ENCODE measurements at places on chromosomes 2 and 18. TPM values are rescaled to one million over a fixed set of nuclear protein-coding genes. Genes with fewer than 3 reads are reported as not detected.
A peak's percentile ranks its signal among the peaks of the same experiment; 100 is the strongest.

Gene CENPA
- total RNA-seq: 7.4 TPM

Gene NR4A2
- not detected for total RNA-seq

Gene CAPN14
- total RNA-seq: under 0.01 TPM

Gene TBR1
- under 0.01 TPM for total RNA-seq

Gene SH2D6
- total RNA-seq: not detected

Gene ARHGEF33
- total RNA-seq: 0.43 TPM

DNA sequence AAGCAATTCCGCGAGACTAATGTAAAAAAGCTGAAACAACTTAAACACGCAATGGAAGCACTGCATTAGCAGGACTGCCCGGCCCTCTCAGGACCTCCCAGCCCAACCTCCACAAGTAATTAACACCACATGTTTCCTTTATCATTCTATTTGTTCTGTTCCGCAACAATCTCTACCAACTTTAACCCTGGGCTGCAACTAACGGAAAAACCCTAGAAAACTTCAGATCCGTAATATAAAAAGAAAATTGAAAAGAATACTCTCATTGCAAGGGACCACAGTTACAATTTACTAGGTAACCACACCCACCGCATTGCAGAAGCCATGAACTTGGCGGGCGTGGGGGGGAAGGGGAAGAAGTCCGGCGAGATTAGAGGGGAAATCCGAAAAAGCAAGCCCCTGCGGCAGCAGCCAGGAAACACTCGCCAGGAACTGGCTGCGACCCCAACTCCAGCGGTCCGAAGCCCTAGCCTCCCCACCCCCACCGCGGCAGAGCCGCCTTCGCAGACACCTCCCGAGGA, 1.2 kb downstream of the EPB41L3 start:
- DNase-seq: no peak

GRCh38 chr2:228602288-228602687, 420.8 kb upstream of the SPHKAP start:
- peak; percentile 77 for DNase-seq

DNA sequence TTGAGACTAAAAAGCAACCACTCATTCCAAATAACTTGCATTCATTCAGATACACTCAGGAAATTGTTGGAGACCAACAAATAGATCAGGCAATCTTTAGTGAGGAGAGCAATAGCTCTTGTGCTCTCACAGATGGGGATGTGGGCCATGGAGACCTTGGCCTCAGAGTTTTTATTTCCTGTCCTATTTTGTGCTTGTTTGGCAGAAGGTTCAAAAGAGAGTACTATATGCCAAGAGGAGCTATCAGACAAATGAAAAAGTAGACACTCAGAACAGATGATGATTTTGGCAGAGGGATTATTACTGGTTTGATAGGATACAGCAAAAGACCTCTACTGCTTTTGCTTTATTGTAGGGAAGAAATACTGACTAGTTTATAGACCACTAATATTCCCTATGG, 230.2 kb downstream of the KCNE4 start:
- DNase-seq: no peak

GRCh38 chr18:75518007-75518406, 90.5 kb upstream of the SMIM21 start:
- DNase-seq: no peak

GRCh38 chr2:222895144-222895543, 34.3 kb downstream of the ACSL3 start:
- no peak for DNase-seq

DNA sequence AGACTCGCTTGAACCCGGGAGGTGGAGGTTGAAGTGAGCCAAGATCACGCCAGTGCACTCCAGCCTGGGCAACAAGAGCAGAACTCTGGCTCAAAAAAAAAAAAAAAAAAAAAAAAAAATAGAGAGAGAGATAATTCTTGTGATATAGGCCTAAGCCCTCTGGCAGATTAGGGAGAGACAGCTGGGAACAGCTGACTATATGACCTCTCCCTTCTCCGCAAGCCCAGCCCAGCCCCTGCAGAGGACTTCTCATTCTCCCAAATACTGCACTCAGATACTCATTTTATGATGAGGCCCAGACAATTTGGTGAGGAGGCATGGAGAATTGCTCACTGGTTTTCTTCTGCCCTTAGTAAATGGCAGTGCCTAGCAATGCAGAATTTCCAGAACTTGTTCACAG, 262.0 kb downstream of the HAUS1 start:
- no peak for DNase-seq

- DNase-seq: peak; percentile 40
Observed at GRCh38 chr2:218605432-218605831, 2.3 kb upstream of the PLCD4 start.

DNA sequence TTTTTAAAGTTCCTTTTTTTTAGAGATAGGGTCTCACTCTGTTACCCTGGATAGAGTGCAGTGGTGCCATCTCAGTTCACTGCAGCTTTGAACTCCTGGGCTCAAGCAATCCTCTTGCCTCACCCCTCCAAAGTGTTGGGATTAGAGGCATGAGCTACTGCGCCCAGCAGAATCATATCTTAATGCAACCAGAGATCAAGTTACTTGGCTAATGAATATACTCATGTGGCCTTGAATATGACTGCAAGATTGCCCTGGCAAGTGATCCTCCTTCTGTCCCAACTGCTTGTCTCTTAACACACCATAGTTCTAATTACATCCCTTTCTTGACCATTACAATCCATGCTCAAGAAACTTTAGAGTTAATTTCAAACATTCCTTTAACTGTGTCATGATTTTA, 133.5 kb downstream of the SRBD1 start:
- DNase-seq: no peak

DNA sequence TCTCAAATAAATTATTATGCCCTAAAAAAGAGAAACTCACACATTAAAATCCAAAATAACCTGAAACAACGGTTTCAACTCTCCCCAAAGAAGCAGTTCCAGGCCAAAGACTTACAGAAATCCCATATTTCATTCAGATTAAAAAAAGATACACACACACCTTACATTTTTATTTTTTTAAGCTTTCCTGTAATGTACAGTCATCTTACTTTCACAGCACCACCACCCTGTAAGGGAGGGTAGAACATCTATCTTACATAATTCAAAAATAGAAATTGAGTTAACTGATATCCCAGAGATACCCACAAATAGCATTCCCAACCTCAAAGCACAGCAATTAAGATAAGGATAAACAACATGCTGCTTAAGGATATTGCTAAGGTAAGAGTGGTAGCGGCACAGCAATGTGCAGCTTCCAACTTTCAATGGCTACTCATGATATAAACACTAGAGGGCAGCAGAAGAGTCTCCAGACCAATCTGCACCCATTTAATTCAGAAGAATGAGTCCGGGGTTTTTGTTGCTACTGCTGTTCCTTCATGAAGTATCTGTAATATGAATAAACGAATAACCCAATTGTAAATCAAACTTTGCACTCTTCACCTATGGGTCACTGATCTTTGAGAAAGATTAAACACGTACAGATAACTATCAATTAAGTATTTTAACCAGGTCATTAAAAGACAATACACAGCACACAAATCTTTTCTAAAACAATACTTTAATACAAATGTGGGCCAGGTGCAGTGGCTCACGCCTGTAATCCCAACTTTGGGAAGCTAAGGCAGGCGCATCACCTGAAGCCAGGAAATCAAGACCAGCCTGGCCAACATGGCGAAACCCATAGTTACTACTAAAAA, 11.3 kb downstream of the GFPT1 start:
- DNase-seq: peak; percentile 60

DNA sequence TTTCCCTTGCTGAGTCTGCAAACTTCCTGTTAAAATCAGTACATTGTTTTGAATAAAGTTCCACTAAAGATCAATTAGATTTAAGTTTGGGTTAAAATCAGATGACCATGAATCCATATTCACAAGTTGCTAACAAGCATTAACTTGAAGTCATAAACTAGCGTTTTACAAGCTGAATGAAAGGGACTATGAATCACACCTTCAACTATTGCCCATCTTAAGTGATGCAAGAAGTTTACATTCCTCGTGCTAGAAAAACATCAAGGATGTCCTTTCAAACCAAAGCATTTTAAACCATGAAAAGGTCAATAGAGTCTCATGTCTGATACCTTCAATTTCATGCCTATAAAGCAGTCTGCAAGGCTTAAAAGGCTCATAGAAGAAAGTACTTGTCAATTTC, 257.2 kb upstream of the SYT4 start:
- peak; percentile 1 for DNase-seq
